ENCODE measurements at places on chromosomes 12 and 14. TPM values are rescaled to one million over a fixed set of nuclear protein-coding genes. Genes with fewer than 3 reads are reported as not detected.

The MYH6 gene
- total RNA-seq: not detected

The SIRT4 gene
- total RNA-seq: 1.6 TPM

The TAOK3 gene
- total RNA-seq: 65.9 TPM

The TMEM263 gene
- 22.9 TPM for total RNA-seq

The C12orf42 gene
- total RNA-seq: 0.32 TPM

The ISM2 gene
- not detected for total RNA-seq

The TMEM30B gene
- total RNA-seq: 0.25 TPM

The TSFM gene
- 39.2 TPM for total RNA-seq

The AKAP5 gene
- 1.5 TPM for total RNA-seq

The TPH2 gene
- not detected for total RNA-seq

The CCDC196 gene
- total RNA-seq: not detected

The TSHR gene
- 1.9 TPM for total RNA-seq

The RNFT2 gene
- 9.0 TPM for total RNA-seq

The KRT73 gene
- total RNA-seq: 0.25 TPM

The HSPA2 gene
- total RNA-seq: 3.8 TPM

The COPZ1 gene
- 136 TPM for total RNA-seq

The ACSM4 gene
- total RNA-seq: not detected

The TAS2R31 gene
- 3.9 TPM for total RNA-seq

The TAS2R42 gene
- total RNA-seq: not detected

The RHEBL1 gene
- 6.5 TPM for total RNA-seq

The FSCB gene
- total RNA-seq: not detected

The CLEC4C gene
- total RNA-seq: not detected

The CNTN1 gene
- total RNA-seq: not detected

The TNFRSF1A gene
- total RNA-seq: 47.2 TPM

The GPR137C gene
- 0.34 TPM for total RNA-seq

The DACT1 gene
- 4.3 TPM for total RNA-seq

The NABP2 gene
- 68.5 TPM for total RNA-seq

The KRT2 gene
- 0.09 TPM for total RNA-seq

The AMIGO2 gene
- 5.3 TPM for total RNA-seq

The FMNL3 gene
- total RNA-seq: 25.0 TPM

Measured in T-helper 2 cell treated with Interferon-gamma antibody and Interleukin-4, amounts not matched to agents 100 ng/mL and 5 ng/mL, for 36 hours (primary cell).